ENCODE measurements at places on chromosomes 16 and 17. TPM values are rescaled to one million over a fixed set of nuclear protein-coding genes. Genes with fewer than 3 reads are reported as not detected.

- no peaks in the 10 kb centered on the region for H3K27me3 ChIP-seq
- H3K36me3 ChIP-seq: no peaks in the 10 kb centered on the region
- no peak overlapping the region for H3K27ac ChIP-seq
- H3K4me3 ChIP-seq: no peak overlapping the region
These were observed 48.0 kb downstream of the GLG1 start for GRCh38 chr16:74558873-74559272.

DNA sequence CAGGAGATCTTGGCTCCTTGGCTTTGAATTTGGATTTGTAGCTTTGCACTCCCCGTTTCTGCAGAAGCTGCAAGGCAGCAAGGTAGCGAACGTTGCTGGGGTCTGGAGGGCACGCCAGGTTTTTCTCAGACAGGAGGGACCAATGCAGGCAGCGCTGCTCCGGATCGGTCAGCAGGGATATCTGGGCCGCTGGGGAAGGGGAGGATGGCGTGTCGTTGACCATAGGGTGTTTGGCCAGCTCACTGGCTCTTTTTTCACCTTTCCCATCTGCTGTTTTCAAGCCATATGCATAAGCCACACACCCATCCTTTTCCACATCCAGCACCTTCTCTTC, 15.8 kb downstream of the C16orf46 start:
- H3K36me3 ChIP-seq: no peaks in the 10 kb centered on the region
- H3K27ac ChIP-seq: no peak overlapping the region
- H3K4me1 ChIP-seq: no peaks in the 10 kb centered on the region
- DNase-seq: no peak
- no peak overlapping the region for H3K4me3 ChIP-seq

GRCh38 chr17:18252160-18252559, 6.4 kb downstream of the FLII start:
- H3K27me3 ChIP-seq: no peaks in the 10 kb centered on the region
- H3K36me3 ChIP-seq: peaks cover 92% of the 10 kb centered on the region
- H3K4me1 ChIP-seq: peaks cover 5% of the 10 kb centered on the region

- DNase-seq: no peak
- no peaks in the 10 kb centered on the region for H3K4me1 ChIP-seq
- no peak overlapping the region for H3K27ac ChIP-seq
These were observed 30.7 kb upstream of the CHMP6 start for GRCh38 chr17:80960797-80961452.

DNA sequence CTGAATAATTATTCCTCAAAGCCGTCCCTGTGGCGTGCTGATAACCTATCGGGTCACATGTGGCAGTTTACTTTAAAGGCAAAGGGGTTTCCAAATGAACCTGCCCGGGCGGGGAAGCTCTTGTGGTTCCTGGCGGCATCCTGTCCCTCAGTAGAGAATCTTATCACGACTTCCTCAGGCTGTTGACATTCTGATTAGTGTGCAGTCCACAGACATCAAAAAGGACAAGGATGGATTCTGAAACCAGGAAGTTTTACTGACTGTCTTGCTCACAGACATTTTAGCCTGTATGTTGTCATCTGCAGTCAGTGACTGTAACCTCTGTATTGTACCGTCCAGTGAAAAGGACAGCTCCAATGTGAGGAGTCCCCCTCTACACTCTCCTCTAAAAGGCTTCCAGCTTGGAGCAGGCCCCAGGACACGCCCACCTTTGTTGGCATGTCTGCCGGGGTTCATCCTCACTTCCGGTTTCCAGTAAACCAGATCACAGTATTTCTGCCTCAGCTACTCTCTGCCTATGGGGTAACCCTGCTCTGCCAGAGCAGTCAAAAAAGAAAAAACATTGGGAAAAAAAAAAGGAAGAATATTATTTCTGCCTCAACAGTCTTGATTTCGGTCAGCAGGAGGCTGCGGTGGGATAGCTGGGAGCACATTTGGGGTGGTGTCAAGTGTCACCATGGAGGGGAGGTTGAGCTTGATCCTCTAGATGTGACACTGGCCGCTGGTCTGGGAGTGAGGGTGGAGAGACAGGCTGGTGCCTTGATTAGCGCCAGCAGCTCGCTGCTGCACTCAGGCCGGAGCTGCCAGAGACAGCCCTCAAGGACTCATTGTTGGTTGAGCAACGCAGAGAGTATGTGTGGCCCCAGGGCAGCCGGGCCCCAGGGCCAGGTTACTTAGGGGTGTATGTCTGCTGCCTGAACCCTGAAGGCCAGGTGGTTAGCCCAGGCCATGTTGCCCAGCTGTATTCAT, 89.0 kb upstream of the DNAH17 start:
- no peaks in the 10 kb centered on the region for H3K4me1 ChIP-seq
- no peak overlapping the region for H3K4me3 ChIP-seq
- no peak overlapping the region for H3K27ac ChIP-seq
- H3K27me3 ChIP-seq: no peaks in the 10 kb centered on the region

GRCh38 chr16:55042556-55043432, 112.1 kb downstream of the IRX5 start:
- no peak overlapping the region for H3K27ac ChIP-seq
- peak; percentile 35 for DNase-seq
- H3K27me3 ChIP-seq: no peaks in the 10 kb centered on the region
- H3K4me1 ChIP-seq: no peaks in the 10 kb centered on the region
- H3K36me3 ChIP-seq: no peaks in the 10 kb centered on the region
- no peak overlapping the region for H3K4me3 ChIP-seq

- no peak for DNase-seq
- no peak overlapping the region for H3K27ac ChIP-seq
- no peak overlapping the region for H3K4me3 ChIP-seq
- H3K4me1 ChIP-seq: peaks cover 2% of the 10 kb centered on the region
- H3K27me3 ChIP-seq: no peaks in the 10 kb centered on the region
- peaks cover 3% of the 10 kb centered on the region for H3K36me3 ChIP-seq
These were observed 41.9 kb downstream of the KATNIP start for GRCh38 chr16:27591837-27592236.

DNA sequence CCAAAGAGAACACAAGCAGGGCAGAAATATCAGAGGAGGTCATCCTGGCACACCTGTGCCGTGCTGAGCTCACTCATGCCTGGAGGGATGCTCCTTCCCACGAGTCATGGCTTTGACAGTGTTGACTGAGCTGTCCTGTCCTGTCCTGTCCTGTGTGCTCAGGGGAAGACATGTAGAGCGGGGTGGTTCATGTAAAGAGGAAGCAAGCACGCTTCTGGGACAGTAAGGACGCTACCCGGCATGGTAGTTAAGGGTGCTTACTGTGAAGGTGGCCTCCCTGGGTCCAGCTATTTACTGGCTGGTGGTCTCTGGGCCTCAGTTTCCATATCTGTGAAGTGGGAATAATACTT, 398 bp downstream of the LGALS9 start:
- no peak for DNase-seq
- H3K27me3 ChIP-seq: no peaks in the 10 kb centered on the region
- H3K36me3 ChIP-seq: no peaks in the 10 kb centered on the region
- H3K4me1 ChIP-seq: no peaks in the 10 kb centered on the region
- H3K4me3 ChIP-seq: no peak overlapping the region

- no peaks in the 10 kb centered on the region for H3K36me3 ChIP-seq
- no peak overlapping the region for H3K4me3 ChIP-seq
- no peaks in the 10 kb centered on the region for H3K27me3 ChIP-seq
- H3K27ac ChIP-seq: no peak overlapping the region
These were observed 54.4 kb upstream of the RPL38 start for GRCh38 chr17:74148901-74149596.

DNA sequence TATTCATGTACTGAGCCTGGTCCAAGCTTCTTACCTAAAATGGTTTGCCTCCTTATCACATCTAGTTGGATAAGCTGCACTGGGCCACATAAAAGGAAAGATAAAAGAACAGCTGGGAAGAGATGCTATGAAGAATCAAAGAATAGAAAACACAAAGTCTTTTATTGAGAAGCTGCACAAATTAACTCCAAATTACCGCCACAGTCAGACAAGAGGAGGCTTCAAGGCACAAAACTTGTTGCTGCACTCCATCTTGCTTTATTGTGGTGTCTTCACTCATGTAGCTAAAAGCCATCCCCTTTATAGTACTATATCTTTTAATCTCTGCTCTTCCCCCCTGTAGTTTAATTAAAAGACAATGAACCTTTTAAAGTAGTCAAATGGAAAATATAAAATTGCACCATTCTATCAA, 330.6 kb upstream of the PMFBP1 start:
- H3K4me1 ChIP-seq: peaks cover 14% of the 10 kb centered on the region
- peak overlapping the region; percentile 50 for H3K27ac ChIP-seq
- no peak overlapping the region for H3K4me3 ChIP-seq
- H3K27me3 ChIP-seq: no peaks in the 10 kb centered on the region
- no peaks in the 10 kb centered on the region for H3K36me3 ChIP-seq

DNA sequence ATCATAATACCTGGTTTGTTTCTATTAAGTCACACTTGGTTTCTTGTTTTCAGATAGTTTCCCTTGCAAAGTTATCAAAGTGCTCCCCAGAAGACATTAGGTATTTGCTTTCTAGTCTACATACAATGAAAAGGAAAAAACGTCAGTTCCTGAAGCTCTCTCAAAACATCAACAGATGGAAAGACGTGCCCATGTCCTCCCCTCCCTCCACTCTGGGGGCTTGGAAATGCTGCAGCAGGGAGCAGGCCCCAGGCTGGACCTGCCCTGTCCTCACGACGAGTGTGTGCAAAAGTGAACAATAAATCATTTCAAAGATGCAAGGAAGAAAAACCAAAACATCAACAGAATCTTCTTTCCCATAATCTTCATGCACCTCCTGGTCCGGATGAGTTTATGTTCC, 118.5 kb downstream of the USP22 start:
- H3K4me1 ChIP-seq: peaks cover 7% of the 10 kb centered on the region
- no peak overlapping the region for H3K27ac ChIP-seq
- no peak for DNase-seq
- H3K4me3 ChIP-seq: no peak overlapping the region
- no peaks in the 10 kb centered on the region for H3K27me3 ChIP-seq

- H3K27me3 ChIP-seq: no peaks in the 10 kb centered on the region
- H3K36me3 ChIP-seq: no peaks in the 10 kb centered on the region
These were observed 36.0 kb upstream of the PVALEF start for GRCh38 chr17:81129289-81129688.

DNA sequence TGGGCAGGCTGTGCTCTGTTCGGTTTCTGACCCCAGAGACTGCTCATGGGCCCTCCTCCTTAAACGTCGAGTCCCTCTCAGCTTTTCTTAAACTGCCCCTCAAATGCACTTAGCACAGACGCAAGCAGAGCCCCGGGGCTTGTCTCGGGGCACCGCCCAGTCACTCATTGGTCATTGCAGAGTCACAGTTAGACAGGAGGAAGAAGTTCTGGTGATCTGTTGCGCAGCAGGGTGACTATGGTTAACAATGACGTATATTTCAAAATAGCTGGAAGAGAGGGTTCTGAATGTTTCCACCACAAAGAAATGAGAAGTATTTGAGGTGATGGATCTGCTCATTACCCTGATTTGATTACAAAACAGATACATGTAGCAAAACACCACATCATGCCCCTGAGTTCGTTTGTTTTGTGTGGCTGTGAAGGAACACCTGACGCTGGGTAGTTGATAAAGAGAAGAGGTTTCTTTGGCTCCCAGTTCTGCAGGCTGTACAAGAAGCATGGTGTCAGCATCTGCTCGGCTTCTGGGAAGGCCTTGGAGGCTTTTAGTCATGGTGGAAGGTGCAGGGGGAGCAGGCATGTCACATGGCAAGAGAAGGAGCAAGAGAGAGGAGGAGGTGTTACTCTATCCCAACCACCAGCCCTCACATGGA, 387.4 kb downstream of the CPPED1 start:
- H3K27me3 ChIP-seq: no peaks in the 10 kb centered on the region
- H3K36me3 ChIP-seq: no peaks in the 10 kb centered on the region
- peaks cover 3% of the 10 kb centered on the region for H3K4me1 ChIP-seq
- no peak overlapping the region for H3K27ac ChIP-seq
- no peak overlapping the region for H3K4me3 ChIP-seq
- no peak for DNase-seq

DNA sequence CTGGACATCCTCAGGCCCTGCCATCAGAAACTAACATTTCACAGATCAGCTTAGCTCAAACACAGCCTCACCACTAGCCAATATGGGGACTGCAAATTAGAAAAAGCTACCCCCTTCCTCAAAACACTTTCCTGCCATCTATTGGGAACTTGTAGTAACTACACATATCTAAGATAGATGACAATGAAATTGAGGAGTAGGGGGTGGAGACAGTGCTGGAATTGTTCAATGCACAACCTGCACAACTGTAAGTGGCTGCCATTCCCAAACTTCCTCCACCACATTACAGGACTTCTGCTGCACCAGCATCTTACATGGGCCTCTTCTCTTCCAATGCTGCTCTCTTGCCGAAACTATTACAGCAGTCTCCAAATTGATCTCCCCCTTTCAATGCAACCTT, 21.9 kb downstream of the AIPL1 start:
- H3K27ac ChIP-seq: no peak overlapping the region
- H3K4me1 ChIP-seq: no peaks in the 10 kb centered on the region
- no peaks in the 10 kb centered on the region for H3K27me3 ChIP-seq
- H3K36me3 ChIP-seq: no peaks in the 10 kb centered on the region
- H3K4me3 ChIP-seq: no peak overlapping the region

GRCh38 chr17:80786887-80787286, 204.8 kb upstream of the CHMP6 start:
- DNase-seq: peak; percentile 19
- H3K27ac ChIP-seq: no peak overlapping the region
- no peak overlapping the region for H3K4me3 ChIP-seq
- H3K4me1 ChIP-seq: no peaks in the 10 kb centered on the region
- no peaks in the 10 kb centered on the region for H3K27me3 ChIP-seq

DNA sequence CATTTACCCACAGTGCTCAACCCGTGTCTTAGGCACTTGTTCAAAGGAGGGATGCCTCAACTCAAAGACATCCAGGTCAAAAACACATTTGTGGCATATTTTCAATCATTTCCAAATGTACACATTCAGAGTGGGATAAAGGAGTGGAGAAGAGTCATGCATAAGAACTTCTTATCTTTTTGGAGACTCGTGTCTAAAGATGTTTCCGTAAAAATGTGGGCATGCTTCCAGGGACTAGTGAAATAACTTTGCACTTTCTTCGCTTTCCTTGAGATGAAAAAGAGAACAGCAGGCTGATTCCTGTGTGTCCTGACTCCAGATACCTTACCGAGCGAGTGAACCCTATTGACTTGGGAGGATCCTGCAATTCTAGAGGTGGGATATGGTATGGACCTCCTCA, 256.6 kb upstream of the KCNJ16 start:
- H3K4me3 ChIP-seq: no peak overlapping the region
- no peaks in the 10 kb centered on the region for H3K27me3 ChIP-seq
- H3K36me3 ChIP-seq: no peaks in the 10 kb centered on the region
- no peak overlapping the region for H3K27ac ChIP-seq
- no peaks in the 10 kb centered on the region for H3K4me1 ChIP-seq
- no peak for DNase-seq

HBQ1 gene
- 1.3 TPM for total RNA-seq

WNK4 gene
- 1.0 TPM for total RNA-seq

CLEC16A gene
- total RNA-seq: 28.3 TPM

NIP7 gene
- 14.7 TPM for total RNA-seq

All from endodermal cell (in vitro differentiated cells).